ENCODE measurements at places on chromosomes 4 and X.

DNA sequence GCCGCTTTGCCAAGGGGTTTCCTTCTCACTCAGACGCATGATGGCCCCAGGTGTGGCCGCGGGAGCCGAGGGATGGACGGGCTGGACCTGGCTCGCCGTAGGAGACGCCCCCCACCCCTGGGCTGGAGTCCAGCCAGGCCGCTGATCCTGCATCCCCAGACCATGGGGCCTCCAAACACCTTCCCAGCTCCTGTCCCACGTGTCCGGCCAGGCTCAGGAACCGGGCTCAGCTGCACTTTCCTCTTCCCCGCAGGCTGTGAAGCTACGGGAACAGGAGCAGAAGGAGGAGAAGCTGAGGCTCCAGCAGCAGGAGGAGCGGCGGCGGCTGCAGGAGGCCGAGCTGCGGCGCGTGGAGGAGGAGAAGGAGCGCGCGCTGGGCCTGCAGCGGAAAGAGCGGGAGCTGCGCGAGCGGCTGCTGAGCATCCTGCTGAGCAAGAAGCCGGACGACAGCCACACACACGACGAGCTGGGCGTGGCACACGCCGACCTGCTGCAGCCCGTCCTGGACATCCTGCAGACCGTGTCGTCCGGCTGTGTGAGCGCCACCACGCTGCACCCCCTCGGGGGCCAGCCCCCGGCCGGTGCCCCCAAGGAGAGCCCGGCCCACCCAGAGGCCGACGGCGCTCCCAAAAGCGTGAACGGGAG lies 9.1 kb downstream of the AKAP17A start:
- no peak for DNase-seq

DNA sequence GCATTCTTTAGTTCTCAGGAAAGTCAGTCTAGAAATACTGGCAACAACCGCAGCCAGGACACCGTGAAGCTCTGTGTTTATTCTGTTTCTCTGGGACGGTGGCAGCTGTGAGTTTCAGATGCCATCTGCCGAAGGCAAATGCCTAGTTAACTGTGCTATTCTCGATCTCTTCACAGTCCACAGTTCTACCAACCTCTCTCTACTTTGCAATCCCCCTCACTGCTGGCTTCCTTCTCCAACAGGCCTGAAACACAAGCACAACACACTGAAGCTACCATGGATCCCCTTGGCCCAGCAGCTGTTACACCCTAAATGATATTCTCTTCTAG lies 118.8 kb downstream of the ZNF827 start:
- no peak for DNase-seq

DNA sequence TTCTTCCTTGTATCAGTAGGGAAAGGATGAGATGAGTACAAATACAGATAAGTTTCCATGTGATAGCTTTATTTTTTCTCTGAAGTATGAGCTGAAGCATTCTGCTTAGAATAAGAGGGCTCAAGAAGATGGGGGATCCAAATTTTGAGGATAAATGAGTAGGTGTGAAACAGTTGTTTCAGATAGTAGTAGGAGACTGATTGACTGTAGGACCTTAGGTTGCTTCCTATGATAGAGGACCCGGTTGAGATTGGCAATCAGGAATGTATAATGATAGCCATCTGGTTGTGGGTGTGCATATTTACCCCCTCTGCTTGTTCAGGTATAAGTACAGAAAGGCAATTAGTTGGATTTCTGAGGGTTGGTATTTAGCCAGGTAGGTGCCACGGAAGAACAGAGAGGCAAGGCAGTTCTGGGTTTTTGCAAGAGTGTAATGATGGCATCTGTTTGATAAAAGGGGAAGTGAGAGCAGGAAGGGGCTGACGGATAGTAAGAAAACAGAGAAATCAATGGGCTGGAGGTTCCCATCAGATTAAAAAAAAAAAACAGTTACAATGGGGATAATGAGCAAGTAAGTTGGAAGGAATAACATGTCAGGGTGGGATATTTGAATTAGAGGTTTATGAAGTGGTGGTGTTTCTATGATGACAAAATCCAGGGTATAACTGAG lies 13.7 kb downstream of the OCRL start:
- no peak for DNase-seq

DNA sequence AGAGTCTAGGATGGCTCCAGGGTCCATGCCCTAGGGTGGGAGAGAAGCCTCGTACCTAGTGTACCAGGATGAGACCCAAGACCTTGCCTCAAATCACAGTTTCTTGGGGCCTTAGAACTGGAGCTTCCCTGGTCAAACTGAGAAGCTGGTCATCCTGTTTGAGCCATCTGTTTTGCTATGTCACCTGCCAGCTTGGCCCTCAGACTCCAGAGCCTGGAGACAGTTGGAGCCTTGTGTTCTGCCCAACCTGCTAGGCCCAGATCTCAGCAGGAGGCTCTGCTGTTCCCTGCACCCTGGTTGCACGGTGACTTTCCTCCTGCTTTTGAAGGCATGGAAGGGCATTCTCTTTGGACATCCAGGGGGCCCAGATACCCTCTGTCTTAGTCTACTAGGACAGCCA lies 206.3 kb upstream of the ATP6AP2 start:
- no peak for DNase-seq

- no peak for DNase-seq
These were observed 109.6 kb downstream of the SH2D1A start for GRCh38 chrX:124455966-124456365.

- DNase-seq: no peak
These were observed at the start of gene NBDY for GRCh38 chrX:56729152-56729850. NBDY (plus strand) TSS chrX:56729243; CDS start chrX:56729354, 111 bp downstream.

DNA sequence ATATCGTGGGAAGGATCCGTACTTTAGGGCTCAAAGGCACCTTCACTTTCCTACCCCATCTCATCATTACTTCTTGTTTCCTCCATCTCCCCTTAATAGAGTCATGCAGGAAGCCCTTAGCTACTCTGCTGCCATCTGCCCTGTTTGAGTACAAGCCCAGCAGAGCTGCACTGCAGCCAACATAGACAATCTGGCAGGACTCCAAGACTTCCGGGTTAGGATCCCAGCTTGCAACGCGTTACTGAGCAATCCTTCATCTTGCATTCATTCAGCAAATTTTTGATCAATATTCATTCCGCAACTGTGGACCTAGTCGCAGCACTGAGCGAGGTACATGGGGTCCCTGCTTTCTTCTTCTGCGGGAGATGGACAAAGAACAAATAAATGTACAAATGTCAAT lies 344.9 kb downstream of the BCOR start:
- no peak for DNase-seq

GRCh38 chrX:21838937-21839333 lies 482 bp upstream of the MBTPS2 start:
- DNase-seq: no peak

DNA sequence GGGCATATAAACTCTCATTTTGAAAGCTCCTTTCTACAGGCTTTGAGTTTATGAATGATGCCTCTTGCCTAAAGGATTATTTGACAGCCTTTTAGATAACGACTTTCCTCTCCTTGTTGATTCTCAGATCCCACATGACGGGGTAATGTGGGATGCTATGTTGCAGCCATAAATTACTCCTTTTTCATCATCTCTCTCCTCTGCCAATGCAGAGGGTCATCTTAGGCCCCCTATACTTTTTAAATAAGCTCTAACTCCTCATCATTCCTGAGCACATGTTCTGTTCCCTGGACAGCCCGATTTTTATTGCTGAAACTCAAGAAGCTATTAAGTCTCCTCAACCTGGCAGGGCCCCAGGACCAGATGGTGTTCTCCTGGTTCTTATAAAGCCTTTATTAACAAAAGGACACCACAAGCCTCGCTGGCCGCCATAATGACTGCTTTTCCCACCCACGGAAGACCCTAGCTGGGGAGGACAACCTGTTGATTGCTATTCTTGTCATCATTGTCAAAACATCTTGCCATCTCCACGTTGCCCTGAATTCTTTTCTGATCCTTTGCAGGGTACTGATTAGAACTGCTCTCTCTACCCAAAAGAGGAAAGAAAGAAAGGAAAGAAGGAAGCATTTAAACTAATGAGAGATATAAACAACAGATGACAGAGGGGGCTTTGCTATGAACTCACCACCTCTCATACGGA lies 150.7 kb downstream of the DHX15 start:
- no peak for DNase-seq

GRCh38 chrX:78555401-78555980 lies 103.6 kb downstream of the RTL3 start:
- DNase-seq: no peak

DNA sequence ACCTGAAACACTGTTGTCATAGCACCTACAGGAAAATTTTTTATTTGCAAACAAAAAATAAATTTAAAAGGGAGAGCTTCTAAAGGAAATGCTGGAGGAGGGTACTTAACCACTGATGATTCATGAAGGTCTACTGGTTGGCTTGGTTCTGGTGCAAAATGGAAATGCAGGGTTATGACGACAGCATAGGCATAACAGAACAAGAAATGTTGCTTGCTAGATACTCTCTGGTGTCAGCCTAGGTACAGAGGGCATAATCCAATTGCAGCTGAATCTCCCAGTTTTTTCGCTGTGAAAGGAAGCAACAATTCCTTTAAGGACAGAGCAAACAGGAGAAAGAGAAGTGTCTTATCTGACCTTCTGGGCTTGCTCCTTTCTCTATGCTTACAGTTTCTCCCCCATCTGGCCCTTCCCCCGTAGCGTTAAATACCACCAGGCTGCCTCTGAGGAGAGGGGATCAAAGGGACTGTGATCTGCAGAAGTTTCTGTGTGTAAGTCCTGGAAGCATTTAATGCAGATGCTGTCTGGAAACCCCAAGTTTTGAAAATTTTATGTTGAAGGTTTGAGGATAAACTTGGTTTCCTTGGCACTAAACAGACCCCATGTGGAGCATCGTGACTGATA lies 23.7 kb upstream of the CASK start:
- DNase-seq: no peak

DNA sequence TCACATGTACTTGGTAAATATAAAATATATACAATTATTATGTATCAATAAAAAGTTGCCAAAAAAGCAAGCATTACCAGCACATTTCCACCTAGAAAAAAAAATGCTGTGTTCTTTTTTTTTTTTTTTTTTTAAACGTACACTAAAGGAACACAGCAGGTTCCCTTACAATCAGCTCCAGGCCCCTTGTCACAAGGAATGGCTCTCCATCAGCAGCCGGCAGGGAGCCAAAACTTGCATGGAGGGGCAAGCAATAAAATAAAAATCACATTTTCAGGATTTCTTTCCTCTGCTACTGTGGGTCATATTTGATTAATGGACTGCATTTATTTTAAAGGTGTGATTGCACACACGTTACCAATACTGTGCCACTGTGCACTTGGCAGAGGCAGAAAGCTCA lies 460.3 kb downstream of the GPAT3 start:
- DNase-seq: no peak

DNA sequence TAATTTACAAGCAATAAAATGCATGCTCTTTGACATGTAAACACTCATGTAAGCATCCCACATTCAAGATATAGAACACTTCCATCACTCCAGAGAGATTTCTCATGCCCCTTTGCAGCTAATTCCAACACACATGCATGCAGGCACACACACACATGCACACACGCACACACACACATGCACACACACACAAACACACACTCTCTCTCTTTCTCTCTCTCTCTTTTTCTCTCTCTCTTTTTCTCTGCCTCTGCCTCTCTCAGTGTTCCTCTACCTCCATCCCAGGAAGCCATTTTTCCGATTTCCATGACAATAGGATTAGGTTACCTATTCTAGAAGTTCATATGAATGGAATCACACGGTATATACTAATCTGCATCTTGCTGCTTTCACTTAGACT lies 11.9 kb upstream of the SOD3 start:
- no peak for DNase-seq

DNA sequence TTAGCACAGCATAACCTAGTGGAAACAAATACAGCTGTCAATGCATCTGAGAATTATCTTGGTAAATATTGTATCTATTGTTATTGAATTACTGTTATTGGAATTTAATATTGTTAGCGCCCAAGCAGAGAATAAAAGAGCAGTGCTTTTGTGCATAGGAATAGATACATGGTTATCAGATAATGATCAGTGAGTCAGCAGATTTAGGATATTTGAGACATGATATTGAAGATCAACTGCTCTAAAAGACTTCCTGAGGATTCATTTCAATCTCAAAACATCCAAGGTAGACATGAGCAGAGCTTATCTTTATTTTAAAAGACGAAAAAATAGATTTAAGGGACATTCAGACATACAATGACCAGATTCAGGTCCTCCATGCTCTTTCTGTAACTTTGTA lies 10.6 kb upstream of the H2AZ1 start:
- DNase-seq: no peak

DNA sequence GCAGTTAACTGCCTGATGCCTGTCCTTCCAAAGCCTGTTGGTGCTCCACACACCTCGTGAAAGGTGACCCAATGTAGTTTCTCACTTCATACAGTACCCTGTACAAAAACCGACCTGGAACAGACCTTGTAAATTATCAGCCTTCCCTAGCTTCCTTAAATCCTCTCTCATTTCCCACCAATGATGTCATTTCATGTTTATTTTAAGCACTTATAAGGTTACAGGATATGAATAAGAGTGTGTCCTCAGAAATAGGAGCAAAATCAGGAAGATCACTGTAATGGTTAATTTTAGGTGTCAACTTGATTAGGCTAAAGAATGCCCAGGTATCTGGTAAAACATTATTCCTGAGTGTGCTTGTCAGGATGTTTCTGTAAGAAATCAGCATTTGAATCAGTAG lies 44.7 kb downstream of the TMEM150C start:
- no peak for DNase-seq
